ENCODE measurements at places on chromosomes 16 and 17. TPM values are rescaled to one million over a fixed set of nuclear protein-coding genes. Genes with fewer than 3 reads are reported as not detected.

Gene NPIPB8
- 4.5 TPM for total RNA-seq

Gene KRT33A
- total RNA-seq = not detected

Gene ZNF423
- not detected for total RNA-seq

Gene CCL7
- total RNA-seq = not detected

Gene UMOD
- total RNA-seq = not detected

Gene MT1G
- total RNA-seq = not detected

Gene CTF1
- total RNA-seq = 1.1 TPM

Gene HYDIN
- total RNA-seq = not detected

Gene TK2
- total RNA-seq = 8.6 TPM

Gene GHDC
- 14.9 TPM for total RNA-seq

Gene ZPBP2
- total RNA-seq = 3.9 TPM

- H3K4me1 ChIP-seq = peaks cover 3% of the 10 kb centered on the region
- peaks cover 18% of the 10 kb centered on the region for H3K36me3 ChIP-seq
- no peak overlapping the region for H3K27ac ChIP-seq
- no peak for DNase-seq
Observed at GRCh38 chr16:15597822-15598647, 44.9 kb downstream of the MARF1 start.

DNA sequence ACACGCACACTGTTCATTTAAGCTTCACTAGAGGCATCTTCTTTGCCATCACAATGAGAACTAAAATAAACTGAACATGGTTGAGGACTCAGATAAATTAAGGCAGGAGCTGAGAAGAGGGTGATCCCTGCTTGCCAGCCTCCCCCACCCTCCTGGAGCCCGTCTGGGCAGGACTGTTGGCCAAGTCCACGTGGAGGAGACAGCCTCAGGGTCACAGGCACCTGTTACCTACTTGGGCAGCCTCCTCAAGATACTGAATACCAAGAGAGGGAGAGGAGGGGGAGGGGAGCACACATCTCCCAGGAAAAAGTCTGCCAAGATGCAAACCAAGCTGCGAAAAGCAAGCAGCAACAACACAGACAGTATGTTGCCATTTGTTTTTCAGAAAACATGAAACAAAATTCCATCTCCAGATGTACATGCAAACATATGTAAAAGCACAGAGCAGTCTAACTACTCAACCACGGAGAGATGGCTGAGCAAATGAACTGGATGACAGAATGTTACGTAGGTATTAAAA, 67.4 kb downstream of the SLC39A11 start:
- DNase-seq = no peak
- H3K36me3 ChIP-seq = peaks cover 13% of the 10 kb centered on the region
- H3K27me3 ChIP-seq = no peaks in the 10 kb centered on the region
- no peak overlapping the region for H3K4me3 ChIP-seq
- H3K4me1 ChIP-seq = peaks cover 4% of the 10 kb centered on the region
- no peak overlapping the region for H3K27ac ChIP-seq

DNA sequence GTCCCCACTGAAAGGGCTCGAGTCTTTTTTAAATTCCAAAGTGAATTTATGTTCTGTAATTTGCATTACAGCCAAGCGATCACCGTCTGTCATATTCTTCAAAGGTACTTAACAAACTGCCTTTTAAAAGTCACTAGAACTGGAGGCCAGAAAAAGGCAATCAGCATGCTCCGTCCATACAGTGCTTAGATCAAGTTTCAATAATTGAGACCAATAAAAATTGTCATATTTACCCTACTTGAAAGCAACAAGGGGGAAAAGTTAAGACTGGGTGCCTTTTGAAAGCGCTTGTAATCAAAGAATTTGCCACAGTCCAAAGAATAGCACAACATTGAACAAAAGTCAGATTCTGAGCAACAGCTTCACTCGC, 9.0 kb upstream of the ZFHX3 start:
- peaks cover 20% of the 10 kb centered on the region for H3K4me1 ChIP-seq
- DNase-seq = no peak
- 0 out of 2 replicates have a peak overlapping the region, but pooled peaks have one; percentile 62 for H3K4me3 ChIP-seq
- no peak overlapping the region for H3K27ac ChIP-seq

GRCh38 chr16:20899477-20900298, 470 bp downstream of the DCUN1D3 start:
- DNase-seq = peak; percentile 54
- H3K27me3 ChIP-seq = no peaks in the 10 kb centered on the region
- peak overlapping the region; percentile 40 for H3K27ac ChIP-seq
- peaks cover 19% of the 10 kb centered on the region for H3K36me3 ChIP-seq
- H3K4me3 ChIP-seq = peak overlapping the region; percentile 88
- peaks cover 54% of the 10 kb centered on the region for H3K4me1 ChIP-seq

DNA sequence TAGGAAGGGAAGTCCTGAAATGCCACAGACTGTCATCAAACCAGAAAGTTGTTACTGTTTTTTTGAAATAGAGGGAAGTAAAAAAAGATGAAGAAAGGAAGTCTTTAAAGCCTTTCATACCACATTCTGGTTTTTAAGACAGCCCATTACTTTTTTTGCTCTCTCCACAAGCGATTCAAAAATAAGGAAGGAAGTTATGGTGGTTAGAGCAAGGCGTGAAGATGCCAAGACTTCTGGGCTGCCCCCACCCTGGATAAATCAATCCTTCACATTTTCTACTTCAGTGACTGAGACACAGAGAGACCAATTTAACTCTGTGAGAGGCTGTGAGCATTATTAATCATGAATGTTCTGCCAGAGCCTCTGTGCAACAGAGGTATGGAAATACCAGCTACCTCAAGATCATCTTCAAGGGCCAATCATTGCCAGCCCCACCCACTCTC, 82.3 kb upstream of the BCAR1 start:
- H3K36me3 ChIP-seq = no peaks in the 10 kb centered on the region
- H3K27ac ChIP-seq = peak overlapping the region; percentile 73

DNA sequence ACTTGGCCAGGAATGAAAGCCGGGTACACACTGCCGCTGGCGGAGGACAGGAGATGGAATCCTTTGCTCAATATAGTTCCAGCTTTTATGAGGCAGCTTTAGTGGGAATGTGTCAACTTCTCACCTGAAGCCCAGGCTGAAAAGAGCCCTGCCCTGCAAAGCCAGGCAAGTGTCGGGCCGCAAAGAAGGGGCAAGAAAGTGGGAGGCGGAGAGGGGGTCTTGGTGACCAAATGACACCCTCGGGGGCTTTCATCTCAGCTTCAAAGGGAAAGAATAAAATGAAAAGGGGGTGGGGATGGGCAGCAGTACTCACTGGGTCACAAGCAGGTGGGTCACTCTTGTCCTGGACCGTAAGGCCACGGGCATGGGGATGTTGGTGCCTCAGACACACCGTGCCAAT, 62.9 kb downstream of the C16orf95 start:
- H3K27ac ChIP-seq = no peak overlapping the region
- no peaks in the 10 kb centered on the region for H3K36me3 ChIP-seq
- no peak for DNase-seq
- no peaks in the 10 kb centered on the region for H3K27me3 ChIP-seq
- H3K4me1 ChIP-seq = no peaks in the 10 kb centered on the region
- H3K4me3 ChIP-seq = no peak overlapping the region

DNA sequence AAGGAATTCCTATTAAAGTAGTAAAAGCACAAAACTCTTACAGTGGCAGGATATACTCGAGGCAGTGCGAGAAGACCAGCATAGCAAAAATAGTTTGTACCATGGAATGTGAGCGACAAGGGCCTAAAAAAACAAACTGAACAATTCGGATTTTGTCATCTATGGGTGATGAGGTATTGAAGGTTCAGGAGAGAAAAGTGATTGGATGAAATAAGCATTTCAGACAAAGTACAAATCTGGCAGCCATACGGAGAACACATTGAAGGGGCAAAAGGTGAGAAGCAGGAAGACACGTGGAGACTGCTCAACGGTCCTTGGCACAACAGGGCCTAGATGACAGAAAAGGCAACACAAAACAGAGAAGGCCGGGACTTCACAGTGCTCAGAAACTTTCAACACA, 22.5 kb downstream of the MYH10 start:
- no peaks in the 10 kb centered on the region for H3K36me3 ChIP-seq
- H3K27ac ChIP-seq = no peak overlapping the region
- no peaks in the 10 kb centered on the region for H3K27me3 ChIP-seq
- H3K4me1 ChIP-seq = no peaks in the 10 kb centered on the region

DNA sequence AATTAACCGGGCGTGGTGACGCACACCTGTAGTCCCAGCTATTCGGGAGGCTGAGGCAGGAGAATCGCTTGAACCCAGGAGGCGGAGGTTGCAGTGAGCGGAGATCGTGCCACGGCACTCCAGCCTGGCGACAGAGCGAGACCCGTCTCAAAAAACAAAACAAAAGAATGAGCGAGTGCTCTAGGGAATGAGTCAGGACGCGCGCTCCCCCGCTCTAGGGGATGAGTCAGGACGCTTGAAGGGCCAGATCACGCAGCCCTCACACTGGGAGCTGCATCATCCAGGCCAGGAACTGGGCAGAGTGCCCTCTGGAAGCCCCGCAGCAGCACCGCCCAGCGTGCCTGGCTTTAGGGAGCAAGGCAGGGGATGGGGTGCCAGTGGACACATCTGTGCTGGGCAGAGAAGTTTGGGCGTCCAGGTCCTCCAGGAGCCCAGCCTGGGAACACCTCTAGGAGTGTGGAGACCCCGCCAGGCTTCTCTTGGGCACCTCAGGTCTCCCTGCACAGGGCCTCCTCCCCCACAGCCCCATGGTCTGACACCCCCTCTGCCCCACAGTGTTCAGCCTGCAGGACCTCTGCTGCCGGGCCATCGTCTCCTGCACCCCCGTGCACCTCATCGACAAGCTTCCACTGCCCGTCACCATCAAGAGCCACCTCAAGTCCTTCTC, 3.9 kb upstream of the WFIKKN1 start:
- no peak overlapping the region for H3K4me3 ChIP-seq
- no peak for DNase-seq
- peaks cover 22% of the 10 kb centered on the region for H3K4me1 ChIP-seq
- no peak overlapping the region for H3K27ac ChIP-seq

GRCh38 chr16:66936889-66937554, 1.7 kb downstream of the CES2 start:
- 0 out of 2 replicates have a peak, but pooled peaks cover 6% of the 10 kb centered on the region for H3K36me3 ChIP-seq
- H3K4me1 ChIP-seq = peaks cover 25% of the 10 kb centered on the region
- no peak overlapping the region for H3K27ac ChIP-seq
- DNase-seq = peak; percentile 41
- H3K27me3 ChIP-seq = no peaks in the 10 kb centered on the region
- H3K4me3 ChIP-seq = no peak overlapping the region

GRCh38 chr16:3020247-3020603, at the start of gene TNFRSF12A:
TNFRSF12A (plus strand) TSS chr16:3020368; CDS start chr16:3020398, 30 bp downstream.
- peak within 1 kb of the TSS; percentile 70 for H3K4me3 ChIP-seq
- peaks cover 38% of the 10 kb centered on the region for H3K4me1 ChIP-seq
- no peak within 1 kb of the TSS for H3K27ac ChIP-seq
- peak; percentile 94 for DNase-seq
- no peaks in the 10 kb centered on the region for H3K27me3 ChIP-seq

GRCh38 chr17:39096508-39097149, 54.8 kb downstream of the PLXDC1 start:
- no peaks in the 10 kb centered on the region for H3K36me3 ChIP-seq
- no peak overlapping the region for H3K27ac ChIP-seq
- DNase-seq = no peak
- no peak overlapping the region for H3K4me3 ChIP-seq
- H3K27me3 ChIP-seq = no peaks in the 10 kb centered on the region

GRCh38 chr17:62998166-62998565, 32.1 kb downstream of the TANC2 start:
- H3K27me3 ChIP-seq = no peaks in the 10 kb centered on the region
- H3K4me1 ChIP-seq = peaks cover 10% of the 10 kb centered on the region
- no peak for DNase-seq
- no peaks in the 10 kb centered on the region for H3K36me3 ChIP-seq
- H3K27ac ChIP-seq = no peak overlapping the region

DNA sequence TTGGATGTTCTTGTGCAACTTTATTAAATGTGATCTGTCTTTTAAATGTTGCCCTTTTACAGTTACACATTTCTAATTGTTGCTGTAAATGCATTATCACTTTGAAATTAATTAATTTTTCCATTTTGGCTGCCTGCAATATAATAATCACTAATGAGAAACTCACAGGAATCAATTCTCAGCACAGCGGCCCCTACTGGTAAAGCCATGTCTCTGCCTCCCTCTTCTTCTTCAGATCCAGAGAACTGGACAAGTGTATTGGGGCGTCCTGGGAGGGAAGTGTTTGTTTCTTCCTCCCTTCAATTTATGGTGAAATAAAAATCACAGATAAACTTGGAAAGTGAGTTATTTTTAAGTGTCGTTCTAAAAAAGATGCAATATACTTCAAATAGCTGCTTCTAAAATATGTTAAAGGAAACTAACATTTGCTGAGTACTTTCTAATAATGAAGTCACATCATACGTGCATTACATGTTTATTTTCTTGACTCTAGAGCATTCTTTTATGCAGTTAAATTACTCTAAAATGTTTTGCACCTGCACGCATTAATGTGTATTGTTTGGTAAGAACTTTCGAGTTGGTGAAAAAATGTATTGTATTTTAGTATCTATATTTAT, 338.0 kb downstream of the WWOX start:
- H3K36me3 ChIP-seq = no peaks in the 10 kb centered on the region
- no peak overlapping the region for H3K4me3 ChIP-seq
- H3K4me1 ChIP-seq = no peaks in the 10 kb centered on the region

GRCh38 chr17:41403404-41404023, 6.1 kb upstream of the KRT31 start:
- DNase-seq = no peak
- no peaks in the 10 kb centered on the region for H3K36me3 ChIP-seq
- no peak overlapping the region for H3K27ac ChIP-seq

- no peak overlapping the region for H3K4me3 ChIP-seq
- H3K4me1 ChIP-seq = no peaks in the 10 kb centered on the region
- DNase-seq = peak; percentile 79
- H3K36me3 ChIP-seq = no peaks in the 10 kb centered on the region
- no peak overlapping the region for H3K27ac ChIP-seq
- no peaks in the 10 kb centered on the region for H3K27me3 ChIP-seq
Observed at GRCh38 chr16:83701494-83701893, 106.3 kb upstream of the HSBP1 start.

DNA sequence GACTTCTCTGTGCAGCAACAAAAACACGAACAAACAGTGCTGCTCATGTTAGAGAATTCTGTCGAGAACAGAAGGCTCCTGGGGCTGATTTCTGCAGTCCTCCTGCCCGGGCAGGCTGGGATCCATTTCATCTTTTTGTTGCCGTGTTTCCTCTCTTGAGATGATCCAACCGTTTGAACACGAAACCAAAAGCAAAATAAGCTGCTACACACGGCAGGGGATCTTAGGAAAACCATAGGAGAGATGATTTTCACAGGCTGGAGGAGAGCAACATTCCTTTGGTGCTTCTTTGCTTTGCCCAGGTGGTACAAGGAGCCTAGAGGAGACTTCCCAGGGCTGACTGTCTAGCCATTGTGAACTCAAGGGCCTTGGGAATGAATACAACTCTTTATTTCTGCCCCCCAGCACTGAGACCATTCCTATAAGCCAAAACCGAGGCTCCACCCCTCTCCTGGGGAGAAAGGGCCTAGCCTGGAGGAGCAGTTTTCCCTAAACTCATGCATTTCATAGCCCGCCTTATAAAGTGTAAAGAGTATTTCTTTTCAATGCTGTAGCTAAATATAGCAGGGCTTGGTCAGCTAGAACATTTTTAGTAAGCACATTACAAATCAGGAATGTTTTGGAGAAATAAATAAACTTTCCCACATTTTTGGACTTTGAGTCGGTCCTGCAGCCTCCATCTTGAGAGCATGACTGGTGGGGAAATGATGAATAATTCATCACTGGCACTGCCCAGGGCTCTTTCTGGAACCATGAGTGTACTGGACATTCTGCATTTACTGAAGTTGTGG, 7.7 kb downstream of the FOXL1 start:
- no peak for DNase-seq
- no peak overlapping the region for H3K4me3 ChIP-seq
- no peaks in the 10 kb centered on the region for H3K27me3 ChIP-seq
- no peaks in the 10 kb centered on the region for H3K36me3 ChIP-seq

GRCh38 chr16:12661656-12662172, 142.0 kb downstream of the CPPED1 start:
- no peaks in the 10 kb centered on the region for H3K36me3 ChIP-seq
- H3K4me3 ChIP-seq = no peak overlapping the region
- H3K27me3 ChIP-seq = no peaks in the 10 kb centered on the region
- H3K4me1 ChIP-seq = no peaks in the 10 kb centered on the region

Measured in Karpas-422 (cell line).